ENCODE measurements at places on chromosomes 5 and 9.

- DNase-seq = no peak
Measured at GRCh38 chr5:35158622-35159369, 71.5 kb downstream of the PRLR start.

- DNase-seq = no peak
Measured at GRCh38 chr9:116417464-116417863, 263.9 kb downstream of the PAPPA start.

- no peak for DNase-seq
Measured at GRCh38 chr5:73528248-73528647, 30.0 kb downstream of the BTF3 start.

- no peak for DNase-seq
Measured at GRCh38 chr5:174317256-174317894, 271.9 kb downstream of the NSG2 start.

- no peak for DNase-seq
Measured at GRCh38 chr5:145585-146323, 45.5 kb upstream of the LRRC14B start.

DNA sequence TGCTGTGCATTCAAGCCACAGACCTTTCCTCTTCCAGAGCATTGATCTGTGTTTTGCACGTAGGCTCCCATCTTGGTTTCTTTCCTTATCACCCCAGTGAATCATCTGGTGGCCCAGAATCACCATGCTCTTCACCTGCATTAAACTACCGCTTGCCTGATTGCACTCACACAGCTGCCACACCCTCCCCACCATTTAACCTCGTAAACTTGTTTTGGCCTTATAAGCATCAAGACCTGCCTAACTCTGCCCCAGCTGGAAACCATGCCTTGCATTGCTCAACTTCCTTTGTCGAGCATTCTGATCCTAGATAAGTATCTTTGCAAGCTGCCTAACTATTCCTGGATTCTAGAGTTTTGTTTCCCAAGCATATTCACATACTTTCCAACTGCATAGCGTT is 369.6 kb upstream of the SEMA6A start:
- DNase-seq = no peak

DNA sequence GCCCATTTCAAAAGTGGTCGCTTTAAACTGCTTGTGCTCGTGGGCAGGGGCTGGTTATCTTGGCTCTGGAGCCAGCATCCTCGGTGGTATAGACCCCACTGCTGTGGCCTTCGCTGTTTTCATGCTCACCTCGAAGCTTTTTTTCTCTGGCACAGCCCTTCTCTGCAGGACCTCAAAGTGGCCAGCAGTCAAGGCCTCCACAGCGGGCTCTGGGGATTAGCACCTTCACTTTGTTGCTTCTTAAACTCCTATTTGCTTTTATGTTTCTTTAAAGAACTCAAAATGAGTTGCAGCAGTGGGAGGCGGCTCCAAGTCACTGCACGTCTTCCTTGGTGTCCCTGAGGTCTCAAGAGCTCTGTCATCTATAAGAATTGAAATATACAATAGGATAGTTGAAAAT is 165.1 kb downstream of the CACNA1B start:
- no peak for DNase-seq

- peak; percentile 77 for DNase-seq
Measured at GRCh38 chr5:150780816-150781221, 2.3 kb downstream of the SMIM3 start.

DNA sequence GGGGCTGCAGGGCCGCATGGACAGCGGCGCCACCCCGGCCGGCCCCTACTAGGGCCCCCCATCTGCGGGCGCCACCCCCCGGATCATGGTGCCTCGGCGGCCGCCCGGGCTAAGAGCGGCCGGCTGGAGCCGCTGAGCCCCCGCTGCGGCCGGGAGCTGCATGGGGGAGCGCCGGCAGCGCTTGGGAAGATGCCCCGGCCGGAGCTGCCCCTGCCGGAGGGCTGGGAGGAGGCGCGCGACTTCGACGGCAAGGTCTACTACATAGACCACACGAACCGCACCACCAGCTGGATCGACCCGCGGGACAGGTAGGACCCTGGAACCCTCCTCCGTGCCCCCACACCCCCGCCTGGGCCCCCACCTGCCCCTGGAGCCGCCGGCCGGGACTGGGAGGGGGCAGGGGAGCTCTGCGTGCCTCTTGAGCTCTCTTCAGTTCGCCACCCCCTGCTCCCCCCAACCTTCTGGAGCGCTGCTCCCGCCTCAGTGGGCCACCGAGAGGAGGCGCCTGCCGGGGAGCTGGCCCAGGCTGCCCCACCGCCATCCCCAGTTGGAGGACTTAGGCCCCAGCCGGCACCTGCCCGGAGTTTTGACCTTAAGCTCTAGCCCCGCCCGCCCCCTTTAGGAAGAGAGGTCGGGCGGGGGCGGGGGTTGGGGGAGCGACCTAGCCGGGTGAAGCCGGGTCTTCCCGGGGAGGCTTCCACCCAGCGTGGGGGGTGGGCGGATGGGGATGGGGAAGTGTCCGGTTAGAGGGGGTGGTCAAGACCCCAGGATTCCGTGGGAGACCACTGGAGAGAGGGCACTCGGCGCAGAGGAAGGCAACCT is 730 bp downstream of the WWC1 start:
- DNase-seq = no peak

DNA sequence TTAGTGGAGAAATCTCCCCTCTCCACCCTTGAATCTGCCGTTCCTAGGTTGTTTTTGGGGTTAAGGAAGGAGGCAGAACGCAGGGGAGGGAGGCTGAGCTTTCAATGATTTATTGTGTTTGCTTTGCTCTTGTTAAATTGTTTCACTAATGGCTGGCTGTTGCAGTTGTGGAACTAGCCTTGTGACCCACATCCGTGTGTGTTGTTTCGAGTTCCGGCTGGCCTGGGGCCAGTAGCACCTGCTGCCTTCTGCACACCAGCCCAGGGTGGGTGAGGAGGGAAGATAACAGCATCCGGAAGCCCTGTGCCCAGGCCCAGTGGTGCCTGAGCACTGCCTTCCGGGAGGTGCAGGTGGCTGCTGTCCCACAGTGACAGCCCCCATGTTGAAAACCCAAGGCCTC is 3.6 kb downstream of the ERGIC1 start:
- DNase-seq = no peak

- DNase-seq = peak; percentile 29
Measured at GRCh38 chr5:65808818-65809217, 86.8 kb downstream of the NLN start.

DNA sequence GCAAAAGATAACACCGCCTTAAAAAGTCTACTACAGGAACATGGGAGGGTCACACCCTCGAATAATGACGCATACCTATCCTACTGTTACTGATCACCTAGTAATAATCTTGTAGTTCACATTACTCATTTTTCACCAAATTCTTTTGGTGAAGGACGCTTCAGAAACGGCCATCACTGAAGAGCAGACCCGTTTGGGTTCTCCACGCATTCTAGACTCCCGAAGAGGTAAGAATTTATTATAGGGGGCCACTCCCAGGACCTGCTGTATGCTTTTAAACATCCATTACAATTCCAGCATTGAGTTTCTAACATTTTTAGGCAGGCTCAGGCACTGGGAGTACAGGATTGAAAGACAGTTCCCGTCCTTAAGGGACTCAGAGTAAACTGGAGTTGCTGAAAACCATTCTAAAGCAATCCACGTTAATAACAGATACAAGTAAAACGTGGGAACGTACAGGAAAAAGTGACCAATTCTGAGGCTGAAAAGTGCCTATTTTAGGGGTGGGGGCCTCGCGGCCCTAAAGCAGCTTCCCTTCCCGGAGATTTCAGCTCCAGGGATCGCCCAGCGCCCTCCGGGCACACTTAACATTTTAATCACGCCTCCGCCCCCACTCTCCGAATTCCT is at the start of gene FER:
Gene FER, plus strand, starts transcription at position 124 of the 627 bp plus-strand sequence. CDS start 50,286 bp downstream, outside the sequence.
- DNase-seq = peak; percentile 48

GRCh38 chr9:98881356-98881755 is 62.4 kb upstream of the COL15A1 start:
- DNase-seq = no peak

DNA sequence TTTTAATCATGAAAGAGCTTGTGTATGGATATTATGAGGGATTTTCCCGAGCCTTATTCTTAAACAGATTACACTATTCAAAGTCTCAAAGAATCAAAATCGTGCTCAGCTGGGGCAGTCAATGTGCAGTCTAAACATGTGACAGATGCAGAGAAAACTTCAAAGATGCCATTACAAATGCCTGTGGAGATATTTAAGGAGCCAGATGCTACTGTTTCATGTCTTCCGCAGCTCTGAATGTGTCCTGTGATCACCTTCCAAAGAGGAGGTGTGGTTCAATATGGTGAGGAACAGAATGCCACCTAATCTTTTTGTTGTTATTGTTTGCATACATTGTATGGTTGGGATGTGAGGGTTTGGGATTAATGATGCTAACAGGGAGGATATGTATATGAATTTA is 593.3 kb upstream of the ARRDC3 start:
- DNase-seq = no peak

GRCh38 chr5:1465966-1466471 is 20.8 kb upstream of the SLC6A3 start:
- no peak for DNase-seq

DNA sequence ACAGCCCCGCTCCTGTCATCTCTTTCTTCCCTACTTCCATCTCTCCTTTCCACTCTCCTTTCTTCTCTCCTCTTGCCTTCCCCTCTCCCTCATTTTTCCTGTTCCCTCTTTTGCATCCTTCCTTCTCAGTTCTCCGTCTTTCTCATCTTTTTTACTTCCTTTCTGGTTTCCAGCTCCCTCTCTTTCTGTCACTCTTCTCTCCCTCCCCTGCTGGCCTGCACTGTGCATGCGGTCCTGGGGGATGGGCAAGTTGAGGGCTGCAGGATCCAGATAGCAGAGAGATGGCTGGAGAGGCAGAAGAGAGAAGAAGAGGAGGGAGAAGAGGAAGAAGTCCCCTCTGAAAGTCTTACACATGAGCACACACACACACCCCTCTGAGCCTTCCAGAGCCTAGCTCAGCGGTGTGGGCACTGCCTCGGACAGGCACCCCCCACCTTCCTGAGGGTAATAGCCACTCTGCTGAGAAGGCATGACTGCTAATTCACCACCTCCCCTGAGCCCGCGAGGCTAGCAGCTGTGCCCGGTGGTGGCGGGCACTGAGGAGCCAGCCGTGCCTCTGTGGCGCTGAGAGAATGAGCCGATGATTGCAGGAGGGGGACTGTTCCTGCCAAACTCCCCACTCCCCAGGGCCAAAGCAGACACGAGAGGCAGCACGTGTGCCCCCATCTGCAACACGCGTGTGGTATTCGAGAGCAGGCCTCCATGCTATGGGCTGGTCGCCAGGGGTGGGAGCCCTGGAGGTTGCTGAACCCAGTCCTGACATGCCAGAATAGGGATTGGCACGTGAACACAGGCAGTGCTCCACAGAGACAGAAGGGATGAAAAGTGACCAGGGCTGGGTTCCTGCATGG is 3.7 kb upstream of the CAMK2A start:
- DNase-seq = no peak

GRCh38 chr5:55540024-55540423 is 5.3 kb upstream of the PLPP1 start:
- no peak for DNase-seq

GRCh38 chr9:14779566-14780022 is 57.1 kb upstream of the CER1 start:
- DNase-seq = peak; percentile 6

DNA sequence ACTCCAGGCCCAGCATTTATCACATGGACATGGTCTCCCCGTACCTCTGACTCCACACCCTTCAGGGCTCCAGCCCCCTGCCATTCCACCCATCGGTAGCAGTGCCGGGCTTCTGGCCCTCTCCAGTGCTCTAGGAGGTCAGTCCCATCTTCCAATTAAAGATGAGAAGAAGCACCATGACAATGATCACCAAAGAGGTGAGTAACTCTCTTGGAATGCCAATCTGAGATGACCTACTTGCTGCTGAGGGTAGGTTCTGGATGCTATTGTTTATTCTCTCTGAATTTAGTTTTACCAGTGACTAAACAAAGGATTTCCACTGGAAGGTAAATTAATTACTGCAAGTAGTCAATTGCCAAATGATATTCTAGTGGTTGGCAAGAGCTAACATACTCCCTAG is 80.8 kb downstream of the TLE4 start:
- no peak for DNase-seq

GRCh38 chr5:61425918-61426317 is 93.9 kb downstream of the ZSWIM6 start:
- DNase-seq = no peak

GRCh38 chr9:76338418-76338817 is 55.8 kb downstream of the RFK start:
- no peak for DNase-seq

DNA sequence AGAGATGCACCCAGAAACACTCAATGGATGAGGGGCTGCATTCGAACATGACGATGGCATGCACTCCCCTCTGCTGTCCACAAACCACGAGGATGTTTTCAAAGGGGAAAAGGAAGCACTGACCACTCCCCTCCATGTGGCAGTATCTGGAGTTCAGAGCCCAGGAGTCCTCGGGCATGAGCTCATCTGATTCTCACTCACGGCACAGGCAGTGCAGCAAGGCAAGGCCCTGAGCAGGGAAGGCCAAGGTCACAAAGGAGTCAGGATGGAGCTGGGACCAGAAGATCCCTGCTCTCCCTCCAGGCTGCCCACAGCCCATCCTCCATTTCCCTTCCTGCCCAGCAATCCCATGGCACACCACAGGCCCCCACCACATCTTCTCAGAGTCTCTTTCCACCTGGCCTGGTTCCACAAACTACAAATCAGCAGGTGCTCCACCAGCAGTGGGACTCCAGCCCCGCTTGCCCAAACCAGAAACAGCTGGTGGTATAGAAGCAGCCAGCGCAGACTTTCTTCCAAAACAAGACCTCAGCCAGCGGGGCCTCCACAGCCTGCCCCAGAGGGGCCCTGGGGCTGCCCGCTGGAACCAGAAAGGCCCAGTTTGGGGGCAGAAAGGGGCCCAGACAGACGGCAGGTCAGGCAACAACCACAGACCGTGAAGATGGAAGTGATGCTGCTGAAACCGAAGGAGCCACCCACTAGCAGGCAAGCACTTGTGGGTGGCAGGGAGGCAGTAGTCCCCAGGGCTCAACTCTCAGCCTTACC is 12.2 kb downstream of the TNIP1 start:
- no peak for DNase-seq

DNA sequence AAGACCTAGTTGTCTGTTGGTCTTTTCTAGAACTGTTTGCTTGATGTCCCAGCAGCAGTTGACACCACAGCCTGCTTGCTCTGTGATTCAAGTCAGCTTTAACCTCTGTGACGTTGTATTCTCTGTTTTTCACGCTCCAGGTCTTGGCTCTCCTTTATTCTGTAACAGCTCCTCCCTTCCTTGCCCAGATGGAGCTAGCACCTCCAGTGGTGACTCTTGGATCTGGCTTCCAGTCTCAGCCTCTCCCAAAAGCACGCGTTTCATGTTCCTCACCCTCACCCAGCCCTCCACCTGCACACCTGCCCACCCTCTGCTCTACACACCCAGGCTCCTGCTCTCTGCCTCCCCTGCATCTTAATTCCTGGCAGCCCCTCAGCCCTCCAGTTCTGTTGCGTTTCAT is 50.6 kb downstream of the DMRT1 start:
- DNase-seq = no peak

DNA sequence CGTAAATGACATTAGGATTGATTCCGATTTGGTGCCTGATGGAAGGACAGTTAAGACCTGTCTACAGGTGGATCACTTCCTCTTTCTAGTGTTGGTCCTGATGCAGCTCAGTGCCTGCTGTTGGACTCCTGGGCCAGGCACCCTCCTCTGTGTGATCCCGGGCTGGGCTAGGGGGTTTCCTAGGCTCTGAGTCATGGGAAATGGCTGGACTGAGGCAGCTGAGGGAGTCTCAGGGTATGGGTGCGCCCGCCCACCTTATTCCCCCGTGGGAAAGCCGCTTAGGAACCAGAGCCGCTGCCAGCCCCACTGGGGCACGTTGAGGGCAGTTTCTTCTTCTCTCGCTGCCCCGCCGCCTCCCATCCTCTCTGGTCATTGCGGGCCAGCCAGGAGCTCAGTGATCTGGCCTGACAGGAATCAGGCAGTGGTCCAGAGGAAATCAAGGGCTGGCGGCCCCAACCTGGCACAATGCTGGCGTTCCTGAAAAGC is 12.9 kb downstream of the TCF7 start:
- no peak for DNase-seq

Data from stromal cell of bone marrow (primary cell).